ENCODE measurements at places on chromosomes 12 and 14. TPM values are rescaled to one million over a fixed set of nuclear protein-coding genes. Genes with fewer than 3 reads are reported as not detected.

DNA sequence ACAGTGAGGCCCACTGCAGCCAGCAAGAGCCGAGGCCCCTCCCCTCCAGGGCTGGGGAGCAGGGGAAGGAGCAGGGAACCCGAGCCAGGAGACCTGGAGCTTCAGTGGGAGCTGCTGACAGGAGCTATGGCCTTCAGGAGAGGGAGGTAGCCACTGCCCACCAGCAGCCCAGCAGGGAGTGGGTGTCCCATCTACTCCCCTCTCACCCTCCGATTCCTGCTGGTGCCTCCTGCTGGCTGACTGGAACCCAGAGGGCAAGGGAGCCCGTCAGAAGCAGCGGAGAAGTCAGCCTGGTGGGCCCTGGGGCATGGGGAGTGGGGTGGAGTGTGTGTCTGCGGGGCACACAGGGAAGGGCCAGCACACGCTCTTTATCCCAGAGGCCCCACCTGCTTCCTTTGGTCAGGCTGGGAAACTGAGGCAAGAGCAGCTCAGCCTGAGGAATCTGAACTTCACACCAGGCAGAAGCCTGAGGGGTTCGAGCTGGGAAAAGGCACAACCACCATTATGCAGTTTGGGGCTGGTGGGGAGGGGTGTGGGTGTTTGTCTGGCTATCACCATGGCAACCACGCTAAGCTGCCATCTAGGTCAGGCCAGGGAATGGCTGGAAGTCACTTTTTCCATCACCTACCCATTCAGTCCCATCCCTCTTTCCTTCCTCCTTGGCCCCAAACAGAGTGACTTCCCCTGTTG is 36.8 kb upstream of the PLEKHG6 start:
- no peak for DNase-seq

FBLN5 gene
- 13.9 TPM for total RNA-seq

RASSF9 gene
- total RNA-seq: 0.20 TPM

DNA sequence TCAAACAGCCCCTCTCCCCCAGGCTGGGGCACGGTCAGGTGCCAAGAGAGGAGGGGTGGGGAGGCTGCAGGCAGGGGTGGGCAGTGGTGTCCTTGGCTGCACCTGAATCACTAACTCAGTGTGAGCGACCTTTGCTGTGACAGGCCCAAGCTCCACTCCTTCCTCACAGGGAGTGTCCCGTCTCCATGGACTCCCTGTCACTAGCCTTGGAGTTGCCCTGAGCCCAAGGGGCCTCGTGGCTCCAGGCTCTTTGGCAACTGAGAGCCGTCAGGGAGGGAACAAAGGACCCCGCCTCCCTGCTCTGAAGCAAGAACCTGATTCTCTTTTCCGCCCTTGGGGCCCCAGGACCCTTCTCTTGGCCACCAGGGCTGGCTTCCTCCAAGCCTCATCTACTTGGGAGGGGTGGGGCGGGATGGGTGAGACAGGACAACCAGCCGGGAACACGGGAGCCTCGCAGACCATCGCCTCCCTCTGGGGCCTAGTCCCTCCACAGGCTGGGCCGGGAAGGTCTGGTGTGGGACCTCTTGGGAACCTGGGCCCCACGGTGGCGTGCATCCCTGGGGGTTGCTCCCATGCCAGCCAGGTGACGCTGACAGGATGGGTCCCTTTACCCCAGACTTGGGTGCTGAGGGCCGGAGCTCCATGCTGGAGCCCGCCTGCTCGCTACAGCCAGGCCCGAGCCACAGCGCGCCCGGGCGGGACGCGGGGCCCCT is 935 bp upstream of the ADSS1 start:
- no peak for DNase-seq

IFI27L1 gene
- 13.6 TPM for total RNA-seq

SVOP gene
- 0.14 TPM for total RNA-seq

DIO3 gene
- 0.53 TPM for total RNA-seq

KLRF1 gene
- total RNA-seq: not detected

GRCh38 chr12:74415633-74416032 is 122.0 kb upstream of the ATXN7L3B start:
- DNase-seq: peak; percentile 23

GRCh38 chr12:71220260-71220659 is 62.5 kb upstream of the TSPAN8 start:
- no peak for DNase-seq

DNA sequence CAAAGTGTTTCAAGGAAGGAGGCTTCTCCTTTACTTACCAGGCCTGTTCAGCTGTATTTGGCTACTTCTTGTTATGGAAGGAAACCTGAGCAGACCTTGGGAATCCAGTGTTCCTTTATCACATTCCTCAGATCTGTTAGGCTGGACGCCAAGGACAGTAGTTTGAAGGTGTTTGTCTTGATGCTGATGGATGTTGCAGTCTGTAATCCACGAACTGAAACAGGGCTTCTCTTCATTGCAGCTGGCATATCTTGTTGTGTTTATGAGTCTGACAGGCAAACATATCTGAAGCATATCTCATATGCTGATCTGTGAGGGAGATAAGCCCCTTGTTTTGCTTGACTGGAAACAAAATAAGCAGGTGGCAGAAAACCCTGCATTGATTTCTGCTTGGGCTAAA is 904.3 kb downstream of the NRXN3 start:
- DNase-seq: no peak

BICDL1 gene
- total RNA-seq: 14.2 TPM

- peak; percentile 65 for DNase-seq
Observed at GRCh38 chr14:32252030-32252670, 49.1 kb upstream of the RNU6-8 start.

- peak; percentile 28 for DNase-seq
Observed at GRCh38 chr12:63045020-63045860, 105.8 kb downstream of the AVPR1A start.

ANKS1B gene
- 1.1 TPM for total RNA-seq

GRCh38 chr12:113091506-113091905 is 35.0 kb downstream of the DTX1 start:
- no peak for DNase-seq

GRCh38 chr12:53204351-53204750 is 2.7 kb downstream of the ITGB7 start:
- DNase-seq: no peak

DNA sequence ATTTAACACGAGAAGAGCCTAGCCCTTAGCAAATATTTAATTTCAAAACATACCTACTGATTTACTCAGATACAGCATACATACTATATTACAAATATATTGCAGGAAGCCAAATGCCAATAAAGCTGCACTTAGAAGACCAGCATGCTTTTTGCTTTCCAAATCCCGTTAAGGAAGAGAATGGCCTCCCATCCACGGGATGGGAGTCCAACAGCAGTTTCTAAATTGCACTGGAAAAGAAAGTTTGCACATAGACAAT is 156.3 kb upstream of the FOXN3 start:
- no peak for DNase-seq

GRCh38 chr12:115467531-115467930 is 783.6 kb upstream of the TBX3 start:
- no peak for DNase-seq

Data from Caco-2 (cell line).